ENCODE measurements at places on chromosomes 6 and 20.

GRCh38 chr20:5870568-5870981, 79.8 kb downstream of the TRMT6 start:
- DNase-seq: no peak

- no peak for DNase-seq
Observed at GRCh38 chr6:20509212-20509611, 25.0 kb upstream of the CDKAL1 start.

- DNase-seq: no peak
Observed at GRCh38 chr6:118894425-118895260, 691 bp downstream of the ASF1A start.

DNA sequence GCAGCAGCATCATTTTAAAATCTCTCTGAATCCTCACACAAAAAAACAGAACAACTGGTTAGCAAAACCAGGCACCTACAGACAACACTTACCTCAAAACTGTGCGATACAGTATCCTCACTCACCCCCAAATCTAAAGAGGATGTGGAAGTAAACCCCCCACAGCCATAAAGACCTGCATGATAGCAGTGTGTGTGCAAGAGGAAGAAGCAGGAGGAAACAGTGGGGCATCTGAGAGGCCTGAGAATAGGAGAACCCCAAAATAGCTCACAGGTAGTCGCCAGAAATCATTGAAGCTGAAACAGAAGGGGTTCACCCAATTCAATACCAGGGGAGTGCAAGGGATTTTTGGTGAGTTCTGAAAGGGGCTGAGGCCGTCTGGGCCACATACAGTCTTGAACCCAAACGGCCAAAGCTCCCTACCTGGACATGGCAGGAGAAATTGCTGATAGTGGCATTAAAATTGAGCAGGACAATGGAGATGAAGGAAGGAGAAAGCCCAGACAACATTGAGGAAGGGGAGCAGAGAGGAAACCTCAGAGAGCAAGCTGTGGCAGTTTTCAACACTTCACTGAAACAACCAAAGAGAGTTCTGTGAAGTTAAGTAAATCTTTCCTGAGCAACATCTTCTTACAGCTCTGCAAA, 129.7 kb downstream of the FIG4 start:
- no peak for DNase-seq

GRCh38 chr6:26055719-26056582, 31.3 kb upstream of the HFE start:
- DNase-seq: peak; percentile 80

DNA sequence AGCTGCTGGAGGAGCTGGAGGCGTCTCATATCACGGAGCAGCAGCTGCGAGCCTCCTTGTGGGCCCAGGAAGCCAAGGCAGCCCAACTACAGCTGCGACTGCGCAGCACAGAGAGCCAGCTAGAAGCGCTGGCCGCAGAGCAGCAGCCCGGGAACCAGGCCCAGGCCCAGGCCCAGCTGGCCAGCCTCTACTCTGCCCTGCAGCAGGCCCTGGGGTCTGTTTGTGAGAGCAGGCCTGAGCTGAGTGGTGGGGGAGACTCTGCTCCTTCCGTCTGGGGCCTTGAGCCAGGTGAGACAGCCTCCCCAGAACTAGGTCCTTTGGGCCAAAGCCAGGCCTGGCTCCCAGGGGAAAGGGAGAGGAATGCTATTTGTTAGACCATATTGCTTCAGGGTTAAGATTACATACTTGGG, 31.7 kb downstream of the C20orf173 start:
- DNase-seq: no peak

- no peak for DNase-seq
Observed at GRCh38 chr6:165766457-165766856, 103.4 kb upstream of the PDE10A start.

- DNase-seq: no peak
Observed at GRCh38 chr6:19836799-19837510, at the start of gene ID4. TSS of gene ID4 (plus strand) at chr6:19837370. CDS start at chr6:19837755, 385 bp downstream.

- DNase-seq: no peak
Observed at GRCh38 chr6:29793036-29793356, 34.6 kb upstream of the HLA-G start.

DNA sequence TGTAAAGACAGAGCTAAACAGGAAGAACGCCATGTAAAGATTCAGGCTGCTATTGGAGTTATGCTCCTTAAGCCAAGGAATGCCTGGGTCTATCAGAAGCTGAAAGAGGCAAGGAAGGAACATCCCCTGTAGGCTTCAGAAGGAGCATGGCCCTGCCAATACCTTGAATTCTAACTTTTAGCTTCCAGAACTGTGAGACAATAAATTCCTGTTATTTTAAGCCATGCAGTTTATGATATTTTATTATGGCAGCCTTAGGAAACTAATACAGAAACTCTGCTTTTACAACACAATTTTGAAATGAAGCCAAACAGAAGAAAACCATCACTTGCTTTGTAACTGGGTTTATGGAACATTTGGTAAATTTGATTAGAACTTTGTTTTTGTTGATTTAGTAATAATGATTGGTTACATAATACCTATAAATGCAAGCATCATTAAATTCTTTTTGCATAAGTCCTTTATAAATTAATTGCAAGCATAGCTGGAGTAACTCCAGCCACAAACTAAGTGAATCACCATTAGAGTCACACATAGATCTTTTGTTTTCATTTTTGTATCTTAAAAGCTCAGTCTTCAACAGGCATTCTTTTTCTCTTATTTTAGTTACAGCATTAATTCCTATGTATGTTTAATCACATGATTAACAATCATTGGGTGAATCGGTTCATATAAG, 33.5 kb upstream of the TSPYL1 start:
- no peak for DNase-seq

- DNase-seq: no peak
Observed at GRCh38 chr20:6086868-6087267, 33.0 kb upstream of the LRRN4 start.

DNA sequence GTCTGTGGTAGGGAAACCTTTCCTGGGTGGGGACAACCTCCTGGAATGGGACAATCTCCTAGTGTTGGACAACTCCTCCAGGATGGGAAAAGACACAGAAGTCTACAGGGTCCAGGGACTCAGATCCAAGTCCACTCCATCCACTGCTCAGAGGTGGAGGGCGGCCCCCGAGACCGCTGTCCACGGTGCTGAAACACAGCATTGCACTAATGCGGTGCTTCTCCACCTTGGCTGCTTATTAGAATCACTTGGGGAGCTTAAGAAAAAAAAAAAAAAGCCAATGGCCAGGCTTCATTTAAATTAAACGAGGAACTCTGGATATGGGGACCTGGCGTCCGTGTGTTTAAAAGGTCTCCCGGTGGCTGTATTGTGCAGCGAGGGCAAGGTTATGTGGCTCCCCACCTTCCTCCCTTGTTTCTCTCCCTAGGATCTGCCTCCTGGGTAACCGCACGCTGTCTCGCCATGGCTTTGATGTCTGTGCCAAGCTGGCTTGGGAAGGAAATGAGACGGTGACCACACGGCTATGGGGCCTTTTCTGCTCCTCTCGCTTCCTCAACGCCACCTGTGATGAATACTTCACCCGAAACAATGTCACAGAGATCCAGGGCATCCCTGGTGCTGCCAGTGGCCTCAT, 12.0 kb downstream of the SLC12A5 start:
- no peak for DNase-seq

DNA sequence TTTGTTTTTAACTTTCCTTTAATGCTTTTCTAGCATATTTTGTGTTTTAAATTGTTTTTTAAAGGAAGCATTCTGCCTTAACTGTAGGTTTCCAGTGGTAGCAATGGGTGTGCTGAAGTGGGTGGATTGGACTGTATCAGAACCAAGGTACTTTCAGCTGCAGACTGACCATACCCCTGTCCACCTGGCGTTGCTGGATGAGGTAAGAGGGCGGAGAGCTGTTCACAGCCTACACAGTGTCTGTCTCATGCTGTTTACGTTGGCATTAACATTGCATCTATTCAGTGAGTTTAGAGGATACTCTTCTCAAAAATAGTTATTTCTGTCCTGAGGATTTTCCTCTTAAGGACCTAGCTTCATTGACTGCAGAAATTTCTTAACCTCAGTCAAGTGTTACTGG, 11.9 kb downstream of the NELFCD start:
- DNase-seq: no peak

GRCh38 chr6:5786969-5787720, 219.6 kb downstream of the NRN1 start:
- DNase-seq: no peak

DNA sequence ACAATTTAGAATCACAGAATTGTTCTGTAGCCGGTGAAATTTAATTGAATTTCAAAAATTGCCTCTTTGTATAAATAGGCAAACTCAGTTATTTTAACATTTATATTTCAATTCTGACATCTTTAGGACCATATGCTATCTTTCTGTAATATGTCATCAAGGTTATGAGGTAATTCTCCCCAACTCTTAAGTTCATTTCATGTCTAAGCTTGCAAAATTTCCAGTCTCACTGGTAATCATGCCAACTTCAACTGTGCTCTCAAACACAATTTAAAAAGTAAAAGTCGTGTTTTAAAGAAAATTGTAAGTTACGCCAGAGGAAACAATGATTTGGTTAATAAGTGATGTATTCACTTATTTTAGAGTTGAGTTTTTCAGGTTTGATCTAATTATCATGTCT, 1.4 kb downstream of the NCOA7 start:
- DNase-seq: no peak

GRCh38 chr6:142567461-142567860, 265.7 kb downstream of the ADGRG6 start:
- no peak for DNase-seq

Measured in GF-D8 (cell line).